Activated CD4-positive, CD25-positive, alpha-beta regulatory T cell treated with anti-CD3 and anti-CD28 coated beads, Interleukin-2, amount 50 U/mL, for 72 hours (primary cell): ENCODE measurements at places on chromosomes 6 and 20.

- DNase-seq = no peak
These were observed 1.7 kb downstream of the FAM184A start for GRCh38 chr6:119076576-119077390.

DNA sequence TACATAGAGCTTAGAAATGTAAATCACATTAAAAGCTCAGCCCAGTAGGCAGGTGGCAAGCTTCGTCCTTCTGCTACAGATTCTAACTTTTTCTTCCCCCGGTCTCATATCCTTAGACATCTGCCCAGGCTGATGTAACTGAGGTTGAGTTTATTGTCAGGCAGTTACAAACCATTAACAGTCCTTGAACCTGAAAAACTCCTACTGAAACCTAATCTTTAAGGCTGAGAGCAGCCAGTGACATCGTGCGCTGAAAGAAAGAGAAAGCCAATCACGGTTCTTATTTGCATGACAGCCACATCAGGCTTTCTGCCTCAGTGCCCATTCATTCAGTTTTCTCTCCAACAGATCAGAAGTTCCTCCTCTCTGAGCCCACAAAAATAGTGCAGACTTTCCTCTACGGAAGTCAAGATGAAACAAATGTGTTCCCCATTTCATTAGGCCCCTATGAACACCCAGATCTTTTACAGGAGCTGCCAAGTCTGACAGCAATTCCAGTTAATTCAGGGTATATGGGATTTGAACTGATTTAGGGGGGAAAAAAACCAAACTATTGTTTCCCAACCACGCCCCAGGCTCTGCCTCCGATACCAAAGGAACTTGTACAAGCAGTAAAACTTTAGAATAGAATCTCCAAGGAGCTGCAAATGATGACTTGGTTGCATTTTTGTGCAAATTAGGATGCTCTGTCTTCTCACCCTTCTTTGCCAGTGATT is at the start of gene NHSL1:
NHSL1 (minus strand) TSS at position 192 of the 716 bp plus-strand sequence. CDS start 204 bp downstream, outside the sequence.
- no peak for DNase-seq

DNA sequence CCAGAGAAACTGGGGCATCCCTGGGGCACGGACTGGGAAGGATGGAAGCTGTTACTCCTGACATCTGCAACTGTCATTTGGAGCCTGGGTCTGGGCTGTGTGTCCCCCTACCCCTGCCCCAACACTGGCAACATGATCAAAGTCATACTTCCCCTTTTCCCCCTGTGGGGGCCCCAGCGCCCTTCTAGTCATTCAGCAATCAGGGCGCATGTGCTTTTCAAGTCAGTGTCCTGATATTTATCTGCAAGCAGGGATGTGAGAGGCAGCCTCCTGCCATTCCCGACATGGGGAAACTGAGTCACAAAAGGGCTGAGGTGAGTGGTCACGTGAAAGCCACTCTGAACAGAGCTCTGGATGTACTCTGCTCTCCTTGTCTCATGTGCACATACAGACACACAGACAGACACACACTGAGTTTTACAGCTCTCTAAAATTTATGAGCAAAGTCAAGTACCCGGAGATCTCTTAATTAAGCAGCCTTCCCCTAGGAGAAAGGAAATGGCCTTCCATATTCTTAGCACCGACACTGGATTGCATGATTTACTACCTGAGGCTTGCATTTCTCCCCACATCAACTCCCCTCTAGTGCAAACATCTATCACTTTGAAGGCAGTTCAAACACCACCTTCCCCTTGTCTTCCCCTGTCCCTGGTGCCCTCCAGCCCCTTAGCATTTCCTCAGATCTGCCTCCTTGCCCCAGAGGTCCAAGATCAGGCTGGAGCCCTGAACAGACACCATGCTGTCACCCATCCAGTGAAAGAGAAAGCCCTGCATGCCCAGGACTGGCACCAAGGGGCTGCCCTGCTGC is 170.7 kb downstream of the CDC5L start:
- no peak for DNase-seq

- no peak for DNase-seq
These were observed 359.6 kb downstream of the UTRN start for GRCh38 chr6:144644776-144645175.

GRCh38 chr6:157244175-157244574 is 79.1 kb downstream of the TMEM242 start:
- no peak for DNase-seq

DNA sequence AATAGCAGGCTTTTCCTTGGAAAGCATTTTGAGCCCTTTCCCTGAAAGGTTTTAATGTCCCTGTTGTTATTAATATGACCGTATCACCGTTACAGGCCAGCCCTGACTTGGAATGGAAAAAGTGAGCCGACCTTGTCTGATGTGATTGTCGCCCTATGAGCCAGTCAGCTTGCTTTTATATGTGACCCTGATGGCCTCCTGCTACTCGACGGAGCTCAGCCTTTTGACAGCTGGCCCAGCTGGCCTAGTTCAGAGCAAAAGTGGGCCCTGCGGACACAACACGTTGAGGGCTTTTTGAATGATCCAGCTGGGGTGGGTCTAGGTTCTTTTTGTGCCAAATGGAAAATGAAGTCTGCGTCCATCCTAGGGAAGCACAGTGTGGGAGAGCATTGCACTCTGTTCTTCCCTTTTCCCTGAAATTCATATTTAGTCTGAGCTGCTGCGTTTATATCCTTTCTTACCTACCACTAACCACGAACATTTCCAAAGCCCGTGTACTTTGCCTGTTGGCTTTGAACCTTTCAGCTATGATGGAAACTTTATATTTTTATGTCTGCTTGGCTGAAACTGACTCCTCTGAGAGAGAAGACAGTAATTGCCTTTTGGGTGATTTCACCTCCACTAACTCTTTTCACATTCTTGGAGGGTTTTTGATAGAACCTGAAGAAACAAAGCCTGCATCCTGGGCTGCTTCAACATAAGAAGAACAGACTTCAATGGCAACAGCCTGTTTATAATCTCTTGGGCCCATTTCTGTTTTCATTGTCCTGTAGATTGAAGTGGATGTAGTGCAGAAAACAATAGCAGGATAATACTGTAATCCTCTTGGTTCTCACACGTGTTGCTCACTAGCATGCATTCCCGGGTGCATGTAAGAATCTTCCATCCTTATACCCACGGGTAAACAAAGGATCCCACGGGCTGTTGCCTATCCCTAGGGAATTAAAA is 121.8 kb upstream of the HDGFL1 start:
- no peak for DNase-seq

- no peak for DNase-seq
These were observed 347.8 kb downstream of the CDKAL1 start for GRCh38 chr6:20882014-20882413.

DNA sequence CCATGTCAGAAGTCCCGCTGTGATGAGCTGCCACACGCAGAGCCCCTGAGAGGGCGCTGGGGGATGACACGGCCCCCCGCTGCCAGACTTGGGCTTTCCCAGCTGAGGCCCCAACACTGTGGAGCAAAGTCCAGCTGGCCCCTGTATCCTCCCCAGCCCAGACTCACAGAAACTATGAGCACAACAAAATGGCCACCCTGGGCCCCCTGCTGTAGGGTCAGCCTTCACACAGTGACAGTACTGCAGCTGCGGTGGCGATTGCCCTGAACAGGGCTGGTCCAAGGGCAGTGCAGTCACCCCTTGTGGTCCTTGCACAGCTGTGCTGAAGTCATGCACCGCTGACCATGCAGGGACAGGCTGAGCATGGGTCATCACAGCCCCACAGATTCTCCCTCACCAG is 78.2 kb upstream of the CST7 start:
- DNase-seq = no peak

DNA sequence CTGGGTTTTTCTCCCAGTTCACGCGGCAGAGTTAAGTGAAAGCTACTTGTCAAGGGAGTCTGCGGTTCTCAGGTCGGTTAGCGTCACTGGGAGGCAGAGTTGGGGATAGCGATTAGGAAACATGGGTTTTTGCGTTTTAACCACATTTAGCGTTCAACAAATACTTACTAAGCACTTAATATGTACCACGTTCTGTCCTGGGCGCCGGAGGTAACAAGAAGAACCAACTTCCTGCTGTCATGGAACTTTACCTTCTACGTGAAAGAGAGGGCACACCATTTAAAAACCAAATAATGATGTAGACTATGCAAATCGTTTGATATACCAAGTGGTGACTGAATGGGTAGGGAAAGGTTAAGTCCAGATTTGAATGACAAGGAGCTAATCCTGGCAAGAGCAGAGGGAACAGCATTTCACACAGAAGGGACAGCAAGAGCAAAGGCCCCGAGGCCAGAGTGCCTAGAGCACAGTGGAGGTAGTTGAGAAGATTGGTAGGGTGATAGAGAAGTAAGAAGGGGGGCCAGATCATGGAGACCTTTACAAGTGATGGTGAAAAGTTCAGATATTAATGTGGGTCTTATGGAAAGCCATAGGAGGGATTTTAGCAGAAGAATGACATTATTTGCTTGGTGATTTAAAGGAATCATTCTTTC is 744 bp downstream of the RIOK1 start:
- DNase-seq = no peak

- no peak for DNase-seq
These were observed 94.4 kb upstream of the ADGRF4 start for GRCh38 chr6:47603995-47604394.

- DNase-seq = no peak
These were observed 14.5 kb upstream of the BCAS1 start for GRCh38 chr20:54084727-54085388.

- DNase-seq = no peak
These were observed 222.4 kb downstream of the TSHZ2 start for GRCh38 chr20:53194306-53195290.

GRCh38 chr6:116631379-116631990 is 15.2 kb downstream of the RSPH4A start:
- no peak for DNase-seq

- DNase-seq = no peak
These were observed 89.0 kb upstream of the CEP85L start for GRCh38 chr6:118740372-118740771.

GRCh38 chr6:85137865-85138264 is 312.0 kb upstream of the NT5E start:
- no peak for DNase-seq

- DNase-seq = no peak
These were observed 144.0 kb downstream of the THBS2 start for GRCh38 chr6:169109411-169110220.

- DNase-seq = no peak
These were observed 3.8 kb downstream of the NFKBIE start for GRCh38 chr6:44261581-44261980.

DNA sequence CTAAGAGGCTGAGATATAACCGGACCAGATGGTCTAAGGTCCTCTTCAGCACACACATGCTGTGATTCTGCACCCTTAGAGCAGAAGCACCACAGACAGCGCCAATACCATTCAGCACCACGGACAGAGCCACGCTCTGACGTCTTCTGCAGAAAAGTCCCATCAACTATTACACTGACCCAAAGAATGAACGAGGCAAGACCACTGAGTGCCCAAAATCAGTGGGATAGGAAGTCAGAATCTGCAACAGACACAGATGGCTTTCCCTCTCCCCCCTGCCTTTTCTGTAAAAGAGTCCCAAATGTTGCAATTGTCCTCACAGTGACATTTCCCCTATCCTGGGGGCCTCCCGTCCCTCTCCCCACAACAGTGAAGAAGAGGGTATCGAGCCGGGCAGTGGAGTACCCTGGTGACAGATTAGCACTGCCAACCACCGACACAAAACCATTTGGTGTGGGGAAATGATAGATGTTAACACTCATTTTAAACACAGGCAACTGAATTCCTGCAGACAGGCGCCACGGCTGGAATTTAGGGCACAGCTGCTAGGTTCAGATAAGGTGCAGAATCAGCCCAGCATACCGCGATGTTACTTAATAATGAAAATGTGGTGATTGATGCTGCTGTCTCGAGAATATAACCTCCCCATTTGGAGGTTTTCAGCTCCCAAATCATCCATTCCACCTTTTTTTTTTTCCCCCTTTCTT is 66.6 kb upstream of the CTNNBL1 start:
- no peak for DNase-seq

GRCh38 chr20:47347661-47348435 is 8.7 kb downstream of the ZMYND8 start:
- no peak for DNase-seq

DNA sequence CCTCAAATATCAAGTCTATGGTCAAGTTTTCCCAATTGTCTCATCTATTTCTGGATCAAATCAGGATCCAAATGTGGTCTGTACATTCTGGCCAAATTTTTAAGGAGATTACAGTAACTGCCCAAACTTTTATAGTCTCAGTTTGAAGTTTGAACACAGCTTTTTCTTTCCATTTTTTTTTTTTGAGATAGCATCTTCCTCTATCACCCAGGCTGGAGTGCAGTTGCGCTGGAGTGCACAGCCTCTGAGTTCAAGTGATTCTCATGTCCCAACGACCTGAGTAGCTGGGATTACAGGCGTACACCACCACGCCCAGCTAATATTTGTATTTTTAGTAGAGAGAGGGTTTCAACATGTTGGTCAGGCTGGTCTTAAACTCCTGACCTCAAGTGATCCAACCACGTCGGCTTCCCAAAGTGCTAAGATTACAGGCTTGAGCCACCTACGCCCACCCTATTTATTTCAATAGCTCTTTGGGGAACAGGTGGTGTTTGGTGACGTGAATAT is 84.9 kb upstream of the CARMIL1 start:
- no peak for DNase-seq

DNA sequence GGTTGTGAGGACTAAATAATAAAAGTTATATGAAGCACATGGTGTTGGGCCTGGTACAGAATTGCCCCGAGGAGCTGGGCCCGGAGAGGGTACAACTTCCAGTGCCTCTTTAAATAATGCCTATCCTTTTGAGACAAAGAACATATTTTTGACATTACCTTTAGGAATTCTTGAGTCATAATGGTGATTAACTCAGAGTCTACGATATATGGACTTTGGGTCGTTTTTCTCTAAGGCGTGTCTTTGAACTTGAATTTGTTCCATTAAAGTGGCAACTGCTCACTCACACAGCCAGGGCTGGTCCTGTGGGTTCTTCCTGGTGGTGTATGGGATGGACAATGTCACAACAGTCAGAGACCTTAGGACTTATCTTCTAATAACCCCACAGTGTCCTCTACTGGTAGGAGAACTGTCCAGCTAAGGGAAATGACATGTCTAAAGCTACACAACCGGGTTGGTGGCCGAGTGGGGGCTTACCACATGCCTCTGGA is 106.5 kb downstream of the CDC5L start:
- no peak for DNase-seq

GRCh38 chr6:105184921-105185320 is 5.1 kb upstream of the POPDC3 start:
- DNase-seq = no peak

GRCh38 chr6:151413372-151414145 is 22.2 kb upstream of the ZBTB2 start:
- DNase-seq = peak; percentile 33

DNA sequence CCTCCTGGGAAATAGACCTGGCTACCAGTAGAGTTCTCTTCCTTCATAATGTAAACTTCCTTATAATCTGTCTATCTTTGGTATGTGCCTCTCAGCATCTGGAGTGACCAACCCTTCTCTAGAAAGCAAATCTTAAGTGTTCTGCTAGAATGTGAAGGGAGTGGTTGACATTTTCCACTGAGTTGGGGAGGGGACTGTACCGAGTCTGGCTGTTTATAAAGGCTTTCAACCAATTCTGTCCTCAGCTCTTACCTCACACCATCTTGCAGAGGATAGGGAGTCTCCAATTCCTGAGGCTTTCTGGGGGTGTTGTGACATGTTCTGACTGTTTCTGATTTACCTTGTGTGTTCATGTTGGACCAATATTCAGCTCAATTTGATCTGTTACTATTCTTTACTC is 39.6 kb downstream of the FAM217A start:
- DNase-seq = no peak

- no peak for DNase-seq
These were observed 103.9 kb upstream of the PMEPA1 start for GRCh38 chr20:57813509-57814269.

GRCh38 chr6:16334671-16335070 is 96.3 kb downstream of the GMPR start:
- DNase-seq = no peak

- DNase-seq = no peak
These were observed 18.1 kb downstream of the SNX3 start for GRCh38 chr6:108242721-108243120.
